ENCODE measurements at places on chromosomes 3 and 15.

- DNase-seq: no peak
Measured at GRCh38 chr15:27249760-27250109, 278.8 kb downstream of the GABRG3 start.

DNA sequence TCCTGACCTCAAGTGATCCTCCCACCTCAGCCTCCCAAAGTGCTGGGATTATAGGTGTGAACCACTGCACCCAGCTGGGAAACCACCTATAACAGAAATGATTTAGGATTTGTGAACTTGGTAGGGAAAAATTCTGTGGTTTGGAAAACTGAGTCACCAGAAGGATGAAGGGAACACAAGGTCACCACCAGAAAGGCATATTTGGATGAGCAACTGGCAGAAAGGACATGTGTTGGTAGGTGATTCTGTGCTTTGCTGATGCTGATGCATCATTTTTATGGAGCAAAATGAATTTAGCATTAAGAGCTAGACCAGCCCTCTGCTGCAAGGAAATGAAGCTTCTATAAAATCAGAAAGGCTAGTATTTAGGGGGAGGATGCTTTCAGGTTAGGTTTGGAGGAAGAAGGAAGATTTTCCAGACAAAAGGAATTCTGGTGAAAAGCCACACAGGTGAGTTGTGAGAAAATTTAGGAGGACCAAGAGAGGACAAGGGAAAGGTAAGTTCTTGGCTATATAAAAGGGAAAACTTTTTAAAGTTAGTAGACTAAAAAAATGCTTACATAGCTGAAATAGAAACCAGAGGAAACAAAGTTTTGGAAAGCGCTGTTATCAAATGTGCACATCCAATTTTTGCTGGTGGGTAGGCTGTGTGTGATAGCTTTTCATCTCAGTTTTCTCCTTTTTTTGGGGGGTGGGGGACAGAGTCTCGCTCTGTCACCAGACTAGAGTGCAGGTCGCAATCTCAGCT, 3.6 kb downstream of the PXK start:
- DNase-seq: no peak

GRCh38 chr15:61796056-61796455, 264.2 kb downstream of the VPS13C start:
- no peak for DNase-seq

DNA sequence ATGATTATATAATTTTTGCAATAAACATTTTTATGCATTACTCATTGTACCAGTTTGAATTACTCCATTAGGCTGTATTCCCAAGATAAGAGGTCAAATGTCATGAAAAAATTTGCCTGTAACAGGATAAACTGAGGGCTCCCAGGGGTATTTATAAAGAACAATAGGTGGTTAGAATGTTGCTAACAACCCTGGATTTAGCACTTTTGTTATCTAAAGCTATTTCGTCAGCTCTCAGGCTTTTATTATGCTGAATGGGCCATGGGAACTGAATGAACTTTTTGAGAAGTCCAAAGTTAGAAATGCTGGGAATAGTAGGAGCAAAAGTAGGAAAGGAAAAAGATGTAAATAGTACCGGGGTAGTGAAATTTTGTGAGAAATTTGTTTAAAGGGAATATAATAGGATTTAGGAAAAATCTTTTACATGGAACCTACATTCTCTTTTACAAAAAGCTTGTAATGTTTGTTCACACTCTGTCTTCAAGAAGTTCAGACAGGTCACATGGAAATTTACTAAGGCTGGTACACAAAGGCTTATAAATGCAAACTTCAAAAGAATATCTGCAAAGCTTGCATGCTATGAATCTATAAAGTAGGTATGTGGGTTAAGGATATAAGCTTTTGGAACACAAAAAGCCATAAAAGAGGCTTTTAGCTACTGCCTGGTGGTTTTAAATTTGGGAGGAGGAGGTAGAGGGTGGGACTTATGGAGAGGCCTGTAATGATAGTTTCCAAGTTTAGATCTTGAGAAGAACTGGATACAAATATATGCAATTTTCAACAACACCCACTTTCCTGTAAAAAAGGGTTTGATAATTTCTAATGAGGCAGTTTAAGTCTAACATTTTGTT, 445.8 kb upstream of the NAALADL2 start:
- DNase-seq: no peak

- no peak for DNase-seq
Measured at GRCh38 chr3:64109438-64109837, 86.1 kb upstream of the PSMD6 start.

DNA sequence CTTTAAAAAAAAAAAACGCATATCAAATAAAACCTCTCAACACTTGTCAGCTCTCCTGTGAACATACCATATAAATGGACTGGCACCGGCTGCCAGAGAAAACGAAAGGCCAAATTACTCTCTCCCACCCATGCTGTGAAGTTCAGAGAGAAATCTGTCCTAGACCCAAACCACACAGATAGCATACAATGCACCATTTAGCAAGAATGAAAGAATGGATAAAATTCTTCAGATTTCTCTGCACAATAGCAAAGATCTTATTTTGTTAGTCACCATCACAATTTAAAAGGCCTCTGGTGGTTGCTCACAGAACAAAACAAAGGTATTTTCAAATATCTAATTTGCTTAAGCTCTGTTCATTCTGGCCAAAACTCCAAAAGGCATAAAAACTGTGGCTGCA, 93.9 kb upstream of the BHLHE40 start:
- no peak for DNase-seq

- DNase-seq: no peak
Measured at GRCh38 chr15:59594991-59595390, 16.6 kb upstream of the GCNT3 start.
